Muscle of leg (tissue), 16 donors: ENCODE measurements at places on chromosomes 1 and 21. TPM values are rescaled to one million over a fixed set of nuclear protein-coding genes. Genes with fewer than 3 reads are reported as not detected.

- H3K4me1 ChIP-seq, result peaks cover 12% of the 10 kb centered on the region
- no peak overlapping the region for H3K4me3 ChIP-seq
- H3K36me3 ChIP-seq, result no peaks in the 10 kb centered on the region
- no peak for DNase-seq
Measured at GRCh38 chr1:109543283-109543987, 3.8 kb downstream of the GPR61 start.

- no peaks in the 10 kb centered on the region for H3K27me3 ChIP-seq
- DNase-seq, result no peak
- peaks cover 12% of the 10 kb centered on the region for H3K4me1 ChIP-seq
- H3K36me3 ChIP-seq, result peaks cover 15% of the 10 kb centered on the region
Measured at GRCh38 chr1:164805399-164805798, 246.4 kb downstream of the PBX1 start.

- peaks cover 12% of the 10 kb centered on the region for H3K4me1 ChIP-seq
- H3K36me3 ChIP-seq, result no peaks in the 10 kb centered on the region
- H3K27ac ChIP-seq, result no peak overlapping the region
- no peaks in the 10 kb centered on the region for H3K27me3 ChIP-seq
- H3K4me3 ChIP-seq, result no peak overlapping the region
Measured at GRCh38 chr1:200968469-200969410, 54.8 kb downstream of the KIF21B start.

DNA sequence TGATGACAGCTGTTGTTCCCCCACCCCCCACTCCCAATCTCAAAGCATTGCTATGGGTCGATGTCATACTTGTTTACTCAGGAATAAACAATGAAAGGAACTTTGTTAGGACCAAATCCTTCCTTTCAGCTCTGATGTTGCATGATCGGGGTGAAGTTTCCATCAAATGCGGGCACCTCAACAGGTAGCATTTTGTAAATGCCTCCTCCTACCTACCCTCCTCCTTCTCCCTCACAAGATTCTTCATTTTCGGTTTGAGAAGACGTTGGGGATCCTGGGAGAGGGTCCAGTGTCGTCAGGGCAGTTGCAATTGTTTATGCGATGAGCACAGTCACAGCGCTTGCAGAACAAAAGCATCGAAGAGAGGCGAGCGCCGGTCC is 758 bp upstream of the HUNK start:
- H3K27ac ChIP-seq, result peak overlapping the region; percentile 66
- H3K4me1 ChIP-seq, result peaks cover 30% of the 10 kb centered on the region
- DNase-seq, result no peak
- H3K36me3 ChIP-seq, result peaks cover 2% of the 10 kb centered on the region
- H3K4me3 ChIP-seq, result peak overlapping the region; percentile 80
- H3K27me3 ChIP-seq, result peaks cover 21% of the 10 kb centered on the region

DNA sequence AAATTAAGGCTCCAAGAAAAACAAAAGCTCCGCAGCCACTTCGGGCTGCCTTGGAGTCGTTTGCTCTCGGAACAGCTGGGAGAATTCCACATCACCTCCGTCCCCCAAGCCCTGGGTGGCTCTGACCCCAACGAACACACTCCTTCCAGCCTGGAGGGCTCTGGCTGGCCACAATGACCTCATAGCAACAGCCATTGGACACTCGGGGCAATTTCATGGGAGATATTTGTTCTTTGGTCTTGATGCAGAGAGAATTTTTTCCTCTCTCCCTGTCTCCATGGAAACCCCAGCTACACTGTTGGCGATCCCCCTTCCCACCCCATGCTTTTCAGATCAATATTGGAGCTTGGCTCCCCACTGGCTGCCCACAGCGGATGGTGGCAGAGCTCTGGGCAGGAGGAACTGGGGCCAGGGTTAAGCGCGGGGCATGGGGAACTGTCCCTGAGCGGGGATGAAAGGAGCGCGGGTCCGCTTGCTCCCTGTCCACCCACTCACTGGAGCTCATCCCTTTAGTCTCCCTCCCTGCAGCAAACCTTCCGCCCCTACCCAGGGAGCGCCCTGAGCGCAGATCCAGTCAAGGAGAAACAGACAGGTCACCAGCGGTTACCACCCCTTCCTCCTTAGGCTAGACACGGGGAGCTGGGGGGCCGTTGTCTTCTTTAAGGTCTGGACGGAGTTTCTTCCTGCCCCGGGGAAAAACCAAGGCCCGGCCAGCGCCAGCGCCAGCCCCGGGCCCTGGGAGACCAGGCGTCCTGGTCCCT is 1.2 kb downstream of the WNT4 start:
- no peak for DNase-seq
- peaks cover 38% of the 10 kb centered on the region for H3K4me1 ChIP-seq
- H3K27me3 ChIP-seq, result peaks cover 77% of the 10 kb centered on the region
- no peak overlapping the region for H3K27ac ChIP-seq

GRCh38 chr1:230422221-230422981 is 3.7 kb downstream of the PGBD5 start:
- no peak for DNase-seq
- H3K4me1 ChIP-seq, result peaks cover 13% of the 10 kb centered on the region
- H3K27ac ChIP-seq, result no peak overlapping the region
- no peak overlapping the region for H3K4me3 ChIP-seq
- H3K36me3 ChIP-seq, result no peaks in the 10 kb centered on the region

DNA sequence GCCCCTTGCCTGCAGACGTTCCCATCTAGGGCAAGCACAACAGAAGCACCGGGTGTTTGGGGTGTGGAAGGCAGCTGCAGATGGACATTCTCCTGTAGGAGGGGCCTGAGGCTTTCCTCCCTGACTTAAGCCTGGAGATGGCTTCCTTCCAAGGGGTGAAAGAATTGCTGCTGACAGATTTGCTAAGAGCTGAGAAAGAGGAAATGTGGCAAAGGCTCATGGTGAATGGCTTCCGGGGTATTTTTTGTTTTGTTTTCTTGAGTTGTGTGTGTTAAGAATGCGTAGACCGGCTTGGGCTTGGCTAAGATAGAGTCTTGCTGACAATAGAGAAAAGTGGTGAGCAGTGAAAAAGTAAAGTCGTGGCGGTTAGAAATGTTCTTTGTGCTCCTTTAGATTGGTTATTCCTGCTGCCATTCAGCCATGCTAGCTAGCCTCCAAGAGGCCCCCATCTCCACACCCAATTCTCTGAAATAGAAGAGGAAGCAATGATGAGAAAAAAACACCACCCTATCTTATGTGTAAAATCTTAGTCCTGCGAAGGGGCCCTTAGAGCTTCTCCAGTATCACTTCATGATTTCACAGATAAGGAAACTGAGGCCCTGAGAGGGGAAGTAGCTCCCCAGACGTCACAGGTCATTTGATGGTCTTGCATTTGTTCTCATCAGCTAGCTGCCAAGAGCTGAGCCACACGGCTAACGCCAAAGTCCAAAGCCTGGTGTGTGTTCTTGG is 36.9 kb downstream of the EIF2D start:
- peak; percentile 94 for DNase-seq
- no peak overlapping the region for H3K4me3 ChIP-seq
- peaks cover 45% of the 10 kb centered on the region for H3K4me1 ChIP-seq
- no peaks in the 10 kb centered on the region for H3K36me3 ChIP-seq
- peak overlapping the region; percentile 71 for H3K27ac ChIP-seq
- no peaks in the 10 kb centered on the region for H3K27me3 ChIP-seq

DNA sequence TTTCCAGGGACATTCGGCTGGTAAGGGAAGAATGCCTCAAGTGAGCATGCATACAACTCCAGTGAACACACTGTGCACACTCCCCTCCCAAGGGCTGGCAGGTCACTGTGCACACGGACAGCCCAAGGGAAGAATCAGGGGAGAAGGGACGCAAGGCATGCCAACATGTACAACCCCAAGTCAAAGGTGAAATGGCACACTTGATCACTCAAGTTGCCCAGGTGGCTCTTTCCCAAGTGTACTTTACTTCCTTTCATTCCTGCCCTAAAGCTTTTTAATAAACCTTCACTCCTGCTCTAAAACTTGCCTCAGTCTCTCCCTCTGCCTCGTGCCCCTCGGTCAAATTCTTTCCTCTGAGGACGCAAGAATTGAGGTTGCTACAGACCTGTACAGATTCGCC is 13.5 kb upstream of the SLC1A7 start:
- no peaks in the 10 kb centered on the region for H3K27me3 ChIP-seq
- no peak overlapping the region for H3K27ac ChIP-seq
- DNase-seq, result no peak
- H3K4me3 ChIP-seq, result no peak overlapping the region
- no peaks in the 10 kb centered on the region for H3K36me3 ChIP-seq

DNA sequence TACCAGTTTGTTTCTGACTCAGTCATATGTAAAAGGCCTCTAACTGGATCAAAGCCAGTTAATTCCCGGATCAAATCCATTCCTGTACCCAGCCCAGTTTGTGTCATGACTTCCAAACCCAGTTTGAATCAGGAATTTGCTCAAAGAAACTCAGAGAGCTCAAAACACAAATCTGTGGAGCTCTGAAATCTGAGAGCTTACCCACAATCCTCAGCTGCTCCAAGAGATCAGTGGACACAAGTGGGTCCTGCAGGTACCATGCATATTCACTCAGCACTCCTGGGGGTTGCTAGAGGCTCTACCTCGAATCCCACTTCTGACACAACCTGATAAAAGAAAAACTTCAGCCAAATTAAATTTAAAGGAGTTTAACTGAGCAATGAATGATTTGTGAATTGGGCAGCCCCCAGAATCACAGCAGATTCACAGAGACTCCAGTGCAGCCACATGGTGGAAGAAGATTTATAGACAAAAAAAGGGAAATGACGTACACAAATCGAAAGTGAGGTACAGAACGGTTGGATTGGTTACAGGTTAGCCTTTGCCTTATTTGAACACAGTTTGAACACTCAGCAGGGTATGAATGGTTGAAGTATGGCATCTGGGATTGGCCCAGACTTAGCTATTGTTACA is 11.9 kb upstream of the MRPL55 start:
- no peak overlapping the region for H3K4me3 ChIP-seq
- DNase-seq, result no peak
- no peaks in the 10 kb centered on the region for H3K4me1 ChIP-seq
- H3K27ac ChIP-seq, result no peak overlapping the region
- H3K36me3 ChIP-seq, result no peaks in the 10 kb centered on the region

- no peak overlapping the region for H3K4me3 ChIP-seq
- no peaks in the 10 kb centered on the region for H3K4me1 ChIP-seq
- H3K27ac ChIP-seq, result no peak overlapping the region
- H3K36me3 ChIP-seq, result no peaks in the 10 kb centered on the region
Measured at GRCh38 chr21:34061983-34062382, 11.4 kb upstream of the MRPS6 start.

- no peak for DNase-seq
- no peaks in the 10 kb centered on the region for H3K36me3 ChIP-seq
- peaks cover 17% of the 10 kb centered on the region for H3K4me1 ChIP-seq
- H3K27ac ChIP-seq, result no peak overlapping the region
Measured at GRCh38 chr1:29525941-29526340, 289.6 kb downstream of the PTPRU start.

GRCh38 chr1:2204415-2205190 is 10.0 kb upstream of the FAAP20 start:
- H3K4me1 ChIP-seq, result peaks cover 73% of the 10 kb centered on the region
- H3K27me3 ChIP-seq, result no peaks in the 10 kb centered on the region
- peak; percentile 91 for DNase-seq
- H3K4me3 ChIP-seq, result peak overlapping the region; percentile 54
- H3K27ac ChIP-seq, result peak overlapping the region; percentile 95

- H3K4me1 ChIP-seq, result no peaks in the 10 kb centered on the region
- H3K4me3 ChIP-seq, result no peak overlapping the region
- no peak overlapping the region for H3K27ac ChIP-seq
- H3K27me3 ChIP-seq, result no peaks in the 10 kb centered on the region
- H3K36me3 ChIP-seq, result no peaks in the 10 kb centered on the region
Measured at GRCh38 chr21:14923468-14923867, 141.3 kb downstream of the NRIP1 start.

DNA sequence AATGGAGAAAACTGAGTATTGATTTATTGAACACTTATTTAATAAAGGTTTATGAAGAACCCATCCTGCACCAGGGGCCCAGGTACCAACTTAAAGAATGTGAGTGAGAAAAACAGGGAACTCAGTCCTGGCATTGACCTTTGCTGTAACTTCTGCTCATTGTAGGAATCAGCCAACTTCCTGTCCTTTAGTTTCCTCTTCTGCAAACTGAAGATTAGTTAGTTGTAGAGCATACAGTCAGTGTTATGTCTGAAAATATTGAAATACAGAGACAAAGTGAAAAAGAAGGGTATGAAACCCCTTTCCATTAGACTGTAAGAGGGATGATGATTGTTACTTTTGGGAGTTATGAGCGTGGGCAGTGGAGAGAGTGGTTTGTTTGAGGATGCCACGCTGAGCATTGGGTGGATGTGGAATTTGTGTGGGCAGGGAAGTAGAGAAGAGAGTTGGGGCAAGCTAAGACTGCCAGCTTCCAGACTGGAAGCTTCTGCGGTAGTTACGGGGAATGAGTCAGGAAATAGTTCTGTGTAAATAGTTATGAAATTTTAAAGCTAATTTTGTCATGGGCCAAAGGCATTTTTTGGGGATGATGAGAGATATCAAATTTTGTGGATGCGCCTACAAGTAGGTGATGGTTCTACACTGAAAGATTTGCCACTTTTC is 89.2 kb downstream of the GPR88 start:
- no peaks in the 10 kb centered on the region for H3K36me3 ChIP-seq
- H3K4me3 ChIP-seq, result no peak overlapping the region
- no peaks in the 10 kb centered on the region for H3K27me3 ChIP-seq
- no peak overlapping the region for H3K27ac ChIP-seq

DNA sequence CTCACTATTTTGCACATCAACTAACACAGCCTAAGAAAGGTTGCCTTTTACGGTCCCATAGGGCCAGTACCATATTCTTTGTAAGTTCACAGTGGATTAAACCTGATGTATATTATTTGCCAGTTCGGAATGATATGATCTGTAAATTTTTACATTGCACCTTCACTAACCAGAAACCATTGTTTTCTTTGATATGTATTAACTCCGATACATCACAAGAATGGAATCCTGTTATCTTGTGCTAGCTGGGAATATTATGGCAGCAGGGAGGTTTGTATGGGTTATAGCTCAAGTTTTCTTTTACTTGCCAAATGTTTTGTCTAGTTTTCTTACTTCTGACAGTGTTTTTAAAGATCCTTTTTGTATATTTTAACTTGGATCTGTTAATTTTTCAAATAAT is 51.4 kb upstream of the S1PR1 start:
- no peaks in the 10 kb centered on the region for H3K27me3 ChIP-seq
- no peak for DNase-seq
- H3K36me3 ChIP-seq, result no peaks in the 10 kb centered on the region
- H3K4me3 ChIP-seq, result no peak overlapping the region

- H3K27me3 ChIP-seq, result peaks cover 7% of the 10 kb centered on the region
- H3K36me3 ChIP-seq, result no peaks in the 10 kb centered on the region
- peaks cover 2% of the 10 kb centered on the region for H3K4me1 ChIP-seq
Measured at GRCh38 chr1:63773496-63773814, 362 bp upstream of the ROR1 start.

The GUCA2B gene
- total RNA-seq, result not detected

The TNFAIP8L2 gene
- 3.0 TPM for total RNA-seq

The GPA33 gene
- total RNA-seq, result 0.04 TPM

The PAPPA2 gene
- 4.2 TPM for total RNA-seq

The DNAJC28 gene
- 2.8 TPM for total RNA-seq

The APOBEC4 gene
- not detected for total RNA-seq
